ENCODE measurements at places on chromosomes 6 and 20.

- no peak for DNase-seq
Measured at GRCh38 chr6:70980727-70981126, 23.9 kb upstream of the B3GAT2 start.

GRCh38 chr6:25447570-25447929, 168.4 kb downstream of the CARMIL1 start:
- DNase-seq: no peak

- DNase-seq: peak; percentile 18
Measured at GRCh38 chr6:28816909-28817807, 106.6 kb downstream of the TRIM27 start.

DNA sequence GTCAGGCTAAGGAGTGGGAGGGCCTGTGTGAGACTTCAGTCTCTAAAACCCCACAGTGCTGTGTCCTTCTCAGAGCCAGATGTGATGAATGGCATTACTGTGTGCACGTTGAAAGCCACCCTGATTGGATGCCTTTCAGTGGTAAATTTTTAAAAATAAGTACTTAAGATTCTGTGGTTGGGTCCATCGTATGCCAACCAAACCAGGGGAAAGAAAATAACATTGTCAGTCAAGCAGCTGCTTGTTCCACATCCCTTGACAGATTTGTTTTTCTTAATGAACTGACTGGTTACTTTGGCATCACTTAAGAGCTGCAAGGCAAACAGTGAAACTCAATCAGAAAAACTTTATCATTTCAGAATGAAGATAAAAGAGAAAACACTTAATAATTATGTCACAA, 334.0 kb upstream of the NT5E start:
- no peak for DNase-seq

DNA sequence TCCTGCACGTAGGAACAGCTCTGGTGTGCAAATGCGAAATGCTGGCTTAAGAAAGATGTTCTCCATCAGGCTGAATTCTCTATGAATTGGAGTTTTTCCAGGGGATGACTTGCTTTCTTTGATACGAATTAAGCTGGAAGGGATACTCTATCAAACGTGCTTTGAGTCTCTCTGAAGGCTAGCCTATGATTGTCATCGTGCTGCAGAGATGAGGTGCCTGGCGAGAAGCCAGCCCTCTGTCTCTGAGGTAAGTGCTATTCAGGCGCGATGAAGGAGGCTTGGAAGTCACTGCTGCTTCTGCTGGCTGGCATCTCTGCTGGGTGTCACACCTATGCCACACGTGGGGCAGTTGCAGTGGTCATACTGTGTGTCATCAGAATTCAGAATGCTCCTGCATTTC, 223.7 kb downstream of the TAF4 start:
- DNase-seq: no peak

DNA sequence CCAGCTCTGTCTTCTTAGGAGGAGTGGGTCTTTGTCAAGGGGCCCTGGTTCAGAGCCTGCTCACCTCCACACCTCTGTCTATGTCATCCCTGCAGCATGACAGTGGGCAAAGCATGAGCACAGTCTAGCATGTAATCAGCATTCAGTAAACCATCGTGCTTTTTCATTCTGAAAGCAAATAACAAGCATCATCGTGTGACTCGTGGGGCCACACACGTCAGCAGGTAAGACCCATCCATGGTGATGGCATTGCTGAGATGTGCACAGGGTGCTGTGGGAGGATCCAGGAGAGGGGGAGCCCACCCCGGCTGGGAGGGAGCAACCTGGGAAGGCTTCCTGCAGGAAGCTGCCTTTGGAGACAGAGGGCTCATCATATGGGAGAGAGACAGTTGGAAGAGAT, 106.7 kb downstream of the TMEM242 start:
- no peak for DNase-seq

GRCh38 chr6:139308286-139308916, 16.6 kb upstream of the TXLNB start:
- DNase-seq: no peak

GRCh38 chr6:107655245-107655644, 165.3 kb downstream of the SOBP start:
- no peak for DNase-seq

GRCh38 chr6:31836474-31837368, 9.2 kb downstream of the HSPA1B start:
- no peak for DNase-seq

GRCh38 chr6:39062014-39062740, 13.6 kb downstream of the GLP1R start:
- DNase-seq: peak; percentile 7

- DNase-seq: no peak
Measured at GRCh38 chr20:18265441-18265840, 22.9 kb upstream of the ZNF133 start.

DNA sequence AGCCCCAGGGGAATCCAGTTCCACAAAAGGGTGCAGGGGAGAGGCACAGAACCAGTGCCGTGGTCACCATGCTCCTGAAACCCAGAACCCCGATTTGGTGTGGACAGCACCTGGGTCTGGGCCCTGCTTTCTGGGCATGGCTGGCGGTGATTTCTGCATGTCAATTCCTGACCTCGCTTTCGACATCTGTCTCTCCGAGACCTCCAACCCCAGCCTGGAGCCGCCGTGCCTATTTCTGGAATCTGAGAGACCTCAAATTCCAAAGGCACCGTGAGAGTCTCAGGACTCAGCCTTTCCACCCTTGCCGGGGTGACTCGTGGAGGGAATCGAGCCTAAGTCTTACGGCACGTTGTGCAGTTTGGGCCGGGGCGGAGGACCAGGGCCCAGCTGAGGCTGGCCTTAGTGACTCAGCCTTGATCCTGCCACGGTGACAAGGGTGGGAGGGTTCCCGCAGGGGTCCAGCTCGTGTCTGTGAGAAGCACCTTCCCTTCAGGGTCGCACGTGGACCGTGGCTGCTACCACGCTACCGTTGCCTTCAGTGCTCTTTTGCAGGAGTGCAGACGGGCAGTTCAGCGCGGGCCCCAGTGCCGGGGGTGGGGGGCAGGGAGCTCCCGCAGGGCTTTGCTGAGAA, 133.7 kb downstream of the PXDC1 start:
- DNase-seq: no peak

DNA sequence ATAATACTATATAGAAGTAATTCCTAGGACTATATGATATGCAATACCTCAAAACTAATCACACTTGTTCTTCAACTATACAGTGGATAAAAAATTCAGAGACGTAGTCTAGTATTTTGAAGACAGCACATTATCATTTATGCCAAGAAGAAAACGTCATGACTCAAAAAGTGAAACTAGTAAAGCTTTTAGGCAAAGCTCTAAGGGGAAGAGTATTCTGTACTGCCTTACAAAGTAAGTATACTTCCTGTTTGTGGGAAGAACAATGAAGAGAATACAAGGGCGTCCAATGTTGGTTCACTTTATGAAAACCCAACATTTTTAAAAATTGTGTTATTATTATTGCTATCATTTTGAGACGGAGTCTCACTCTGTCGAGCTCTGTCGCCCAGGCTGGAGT, 27.9 kb downstream of the LOC128125822 start:
- no peak for DNase-seq

- DNase-seq: no peak
Measured at GRCh38 chr6:114327074-114327473, 15.7 kb downstream of the HS3ST5 start.

GRCh38 chr20:21968486-21968885, 263.0 kb downstream of the PAX1 start:
- DNase-seq: no peak

- DNase-seq: no peak
Measured at GRCh38 chr6:144036064-144036834, 28.2 kb upstream of the PLAGL1 start.

DNA sequence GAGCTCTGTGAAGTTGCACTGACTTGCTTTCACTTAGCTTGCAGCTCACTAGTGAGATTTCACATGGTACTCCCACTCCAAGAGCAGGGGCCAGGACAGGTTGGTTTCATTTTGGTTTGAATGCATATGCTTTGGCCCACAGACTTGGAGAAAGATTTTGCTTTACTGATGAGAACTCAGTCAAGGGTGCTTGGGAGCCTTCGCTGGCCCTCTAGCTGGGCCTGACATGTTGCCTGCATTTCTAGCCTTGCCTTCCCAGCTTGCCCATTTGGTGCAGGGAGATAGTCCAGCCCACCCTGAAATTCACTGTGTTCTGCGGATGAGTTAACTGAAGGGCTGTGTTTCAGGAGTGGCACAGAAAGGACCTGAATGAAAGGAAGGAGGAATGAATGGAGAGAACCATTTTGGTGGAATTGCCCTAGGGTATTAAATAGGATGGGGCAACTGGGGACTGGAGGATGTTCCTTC, 1.9 kb downstream of the SGK1 start:
- no peak for DNase-seq

- no peak for DNase-seq
Measured at GRCh38 chr20:4684837-4685413, 36.8 kb upstream of the PRND start.

GRCh38 chr6:1067346-1067745, 244.6 kb upstream of the FOXQ1 start:
- no peak for DNase-seq

GRCh38 chr6:11291582-11291981, 59.1 kb upstream of the NEDD9 start:
- no peak for DNase-seq

GRCh38 chr6:42710316-42710715, 12.1 kb downstream of the PRPH2 start:
- no peak for DNase-seq

DNA sequence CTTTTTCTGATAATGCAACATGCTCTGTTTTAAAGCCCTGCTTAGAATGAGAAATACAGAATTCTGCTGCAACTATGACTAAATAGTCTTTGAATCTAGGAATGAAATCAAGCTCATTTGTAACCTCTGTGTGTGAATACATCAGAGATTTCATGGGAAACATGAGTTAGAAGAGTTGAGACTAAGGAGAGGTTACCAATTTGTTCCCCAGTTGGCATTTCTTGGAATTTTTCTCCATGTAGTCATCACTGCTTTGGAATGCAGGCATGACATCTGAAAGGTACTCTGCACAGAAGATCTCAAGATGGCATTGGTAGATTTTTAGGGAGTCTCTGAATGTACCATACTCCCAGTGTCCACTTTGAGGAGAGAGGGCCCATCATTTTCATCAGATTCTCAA, 237.2 kb downstream of the TFAP2A start:
- DNase-seq: no peak

GRCh38 chr6:102215425-102215824, 821.9 kb downstream of the GRIK2 start:
- no peak for DNase-seq

- DNase-seq: no peak
Measured at GRCh38 chr6:80544976-80545722, 438.7 kb downstream of the BCKDHB start.

- peak; percentile 45 for DNase-seq
Measured at GRCh38 chr6:134822920-134823709, 126.8 kb downstream of the ALDH8A1 start.

DNA sequence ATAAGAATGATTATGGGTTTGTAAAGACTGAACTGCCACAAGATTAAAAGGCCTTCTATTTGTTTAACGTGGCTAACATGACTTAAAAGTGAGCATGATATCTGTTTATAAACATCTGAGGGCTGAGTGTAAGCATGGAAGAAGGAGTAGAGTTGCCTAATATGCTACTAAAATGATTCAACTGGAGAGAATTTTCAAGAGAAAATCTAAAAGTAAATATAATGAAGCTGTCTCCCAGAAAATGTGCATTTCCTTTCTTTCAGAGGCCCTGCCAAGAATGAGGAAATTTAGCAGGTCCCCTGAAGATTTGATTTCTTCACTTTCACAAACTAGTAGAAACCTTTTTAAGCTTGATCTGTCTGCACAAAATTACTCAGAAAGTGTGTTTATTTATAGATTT, 4.2 kb upstream of the EYA4 start:
- no peak for DNase-seq

DNA sequence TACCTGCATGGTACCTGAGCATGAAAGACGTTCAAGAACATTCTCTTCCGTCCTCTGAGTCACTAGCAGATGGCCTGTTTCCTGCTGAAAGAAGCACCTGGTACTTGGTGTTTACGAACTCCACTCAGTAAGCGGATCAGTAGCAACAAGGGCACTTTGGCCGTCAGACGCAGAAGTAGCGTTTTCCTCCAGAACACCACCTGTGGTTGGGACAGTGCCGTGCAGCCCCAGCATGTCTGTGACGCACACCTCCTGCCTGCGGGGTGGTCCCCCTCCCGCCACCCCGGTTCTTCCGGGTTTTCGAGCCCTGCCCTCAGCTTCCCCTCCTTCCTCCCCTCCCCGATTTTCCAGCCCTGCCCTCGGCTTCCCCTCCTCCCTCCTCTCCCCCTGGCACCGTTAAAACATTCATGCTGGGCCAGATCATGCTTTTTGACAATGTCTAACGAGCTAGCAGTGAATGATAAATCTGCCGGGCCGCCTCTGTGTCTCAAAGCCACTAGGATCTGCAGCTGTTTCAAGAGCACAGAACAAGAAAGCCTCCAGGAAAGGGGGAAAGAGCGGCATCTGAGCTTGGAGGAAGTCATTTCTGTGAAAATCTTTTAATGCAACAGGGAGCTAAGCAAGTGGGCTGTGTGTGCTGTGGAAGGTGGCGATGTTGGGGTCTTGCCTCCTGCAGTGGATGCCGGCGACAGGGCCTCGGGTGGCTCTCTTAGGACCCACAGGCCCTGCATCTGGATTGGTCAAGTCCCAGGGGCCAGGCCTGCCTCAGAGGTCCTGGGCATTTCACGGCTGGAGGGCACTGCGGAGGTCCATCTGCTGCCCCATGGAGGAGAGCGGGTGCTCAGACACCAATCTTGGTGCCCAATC, 207.9 kb downstream of the ERMARD start:
- peak; percentile 97 for DNase-seq

DNA sequence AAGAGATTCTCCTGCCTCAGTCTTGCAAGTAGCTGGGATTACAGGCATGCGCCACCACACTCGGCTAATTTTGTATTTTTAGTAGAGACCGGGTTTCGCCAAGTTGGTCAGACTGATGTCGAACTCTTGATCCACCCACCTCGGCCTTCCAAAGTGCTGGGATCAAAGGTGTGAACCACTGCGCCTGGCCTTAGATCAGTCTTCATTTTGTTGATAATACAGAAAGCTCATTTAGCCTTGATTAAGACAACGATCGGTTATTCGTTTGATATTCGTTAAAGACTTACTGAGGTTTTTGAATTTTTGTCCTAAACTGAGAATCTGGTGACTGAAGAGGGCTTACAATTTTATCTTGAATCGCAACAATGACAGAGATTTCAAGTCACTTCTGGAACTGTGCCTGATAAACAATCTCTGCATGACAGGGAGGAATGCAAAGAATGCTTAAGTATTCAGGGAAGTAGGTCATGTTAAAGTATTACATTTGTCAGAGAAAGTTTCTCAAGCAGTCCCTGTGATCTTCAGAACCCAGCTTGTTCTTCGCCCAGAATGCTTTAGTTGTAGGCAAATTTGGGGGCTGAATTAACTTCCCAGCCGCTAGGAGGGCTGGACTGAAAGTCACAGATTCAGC, 14.8 kb downstream of the AKAP12 start:
- DNase-seq: no peak

- no peak for DNase-seq
Measured at GRCh38 chr6:100346828-100347227, 117.9 kb downstream of the SIM1 start.

GRCh38 chr6:141202626-141203025, 930.1 kb upstream of the GJE1 start:
- DNase-seq: no peak

- DNase-seq: no peak
Measured at GRCh38 chr20:8228315-8228714, 96.2 kb downstream of the PLCB1 start.

GRCh38 chr6:141152951-141153350, 979.8 kb upstream of the GJE1 start:
- DNase-seq: no peak
